ENCODE measurements at places on chromosomes 2 and 18.

DNA sequence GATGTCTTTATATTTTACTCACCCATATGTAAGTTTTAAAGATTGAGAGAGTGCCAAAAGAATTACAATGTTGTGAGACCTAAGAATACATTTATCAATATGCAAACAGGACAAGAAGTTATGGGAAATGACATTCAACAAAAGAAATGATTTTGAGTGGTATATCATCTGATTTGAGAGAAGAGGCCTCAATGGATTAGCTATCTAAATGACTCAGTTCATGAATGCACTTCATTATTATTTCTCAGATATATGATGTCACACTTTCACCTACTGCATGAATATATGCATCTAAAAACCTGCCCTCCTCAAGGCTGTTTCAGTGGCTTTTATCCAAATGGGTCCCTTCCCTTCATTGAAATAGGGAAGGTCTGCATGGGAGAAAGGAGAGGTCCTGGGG lies 128.3 kb upstream of the LYPD1 start:
- no peak for DNase-seq

DNA sequence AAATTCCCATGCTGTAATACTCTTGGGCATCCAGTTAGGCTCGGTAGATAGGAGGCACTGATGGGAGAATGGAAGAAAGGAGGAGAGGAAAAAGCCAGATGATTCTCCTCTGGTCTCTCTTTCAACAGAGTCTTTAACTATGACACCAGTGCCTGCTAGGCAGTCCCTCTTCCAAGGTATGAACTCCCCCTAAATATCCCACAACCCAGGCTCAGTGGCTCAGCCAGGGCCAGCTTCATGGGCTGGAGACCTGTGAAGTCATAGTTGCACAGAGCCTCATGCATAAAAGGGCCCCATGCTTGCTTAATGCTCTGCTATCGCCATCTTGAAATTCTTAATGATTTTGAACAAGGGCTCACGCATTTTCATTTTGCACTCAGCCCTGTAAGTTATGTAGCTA lies 869.2 kb upstream of the GCFC2 start:
- DNase-seq = no peak

DNA sequence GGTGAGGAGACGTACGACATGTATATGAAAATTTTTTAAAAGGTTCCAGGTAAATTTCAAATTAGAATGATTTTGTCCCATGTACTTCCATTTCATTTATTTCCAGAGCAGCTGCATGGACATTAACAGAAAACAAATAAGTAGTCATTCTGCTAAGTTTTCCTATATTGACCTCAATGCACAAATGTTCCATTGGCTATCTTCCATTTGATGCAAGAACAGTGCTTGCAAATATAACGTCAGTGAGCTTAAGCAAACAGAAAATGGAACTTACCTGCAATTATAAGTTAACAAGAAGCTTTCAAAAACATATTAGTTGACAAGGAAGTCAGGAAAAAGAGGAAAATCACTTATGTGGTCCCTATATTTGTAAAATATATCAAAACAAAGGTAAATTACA lies 16.6 kb downstream of the PAIP2B start:
- no peak for DNase-seq

DNA sequence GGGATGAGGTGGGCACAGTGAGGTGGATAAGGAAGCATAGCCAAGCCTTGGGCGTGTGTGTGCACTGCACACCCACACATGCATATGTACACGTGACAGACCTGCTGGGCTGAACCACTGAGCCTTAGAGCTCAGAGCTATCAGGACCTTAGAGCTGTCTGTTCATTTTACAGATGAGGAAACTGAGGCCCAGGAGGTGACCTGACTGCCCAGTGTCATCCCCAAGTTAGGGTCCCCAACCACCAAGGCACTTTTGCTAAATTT lies 8.2 kb upstream of the SNED1 start:
- no peak for DNase-seq

GRCh38 chr2:28334527-28334894 lies 58.1 kb upstream of the FOSL2 start:
- DNase-seq = no peak

DNA sequence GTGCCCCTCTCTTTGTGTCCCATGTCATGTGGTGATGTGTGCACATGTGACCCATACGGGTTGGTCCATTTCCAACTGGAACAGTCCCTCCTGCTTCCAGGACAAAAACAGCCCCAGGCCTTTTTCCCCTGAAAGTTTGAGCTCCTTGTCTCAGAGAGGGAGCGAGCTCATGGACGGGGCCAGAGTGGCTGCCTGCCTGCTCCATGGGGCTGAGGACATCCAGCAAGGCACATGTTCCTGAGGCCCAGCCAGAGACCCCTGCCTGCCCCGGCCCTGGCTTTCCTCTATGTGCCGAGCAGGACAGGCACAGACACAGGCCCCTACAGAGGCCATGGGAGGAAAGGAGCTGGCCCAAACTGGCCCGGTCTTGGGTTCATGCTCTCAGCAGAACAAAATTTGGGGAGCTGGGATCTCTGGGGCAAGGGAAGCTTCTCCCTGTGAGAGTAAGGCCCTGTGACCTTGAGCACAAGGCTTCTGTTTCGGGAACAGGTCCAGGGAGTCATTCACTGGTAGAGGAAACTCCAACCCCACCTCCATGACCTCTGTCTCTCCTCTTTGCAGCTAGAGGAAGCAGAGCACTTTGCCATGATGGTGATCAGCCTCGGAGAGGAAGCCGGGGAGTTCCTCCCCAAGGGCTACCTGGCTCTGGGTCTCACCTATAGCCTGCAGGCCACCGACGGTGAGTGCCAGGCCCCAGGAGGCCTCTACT lies 105.8 kb upstream of the MCFD2 start:
- no peak for DNase-seq

GRCh38 chr2:179862898-179863458 lies 1.6 kb upstream of the ZNF385B start:
- no peak for DNase-seq

All from activated CD4-positive, alpha-beta T cell treated with anti-CD3 and anti-CD28 coated beads, Interleukin-2, Interleukin-6, amounts not matched to agents 100 ng/mL and 50 ng/mL, durations not matched to agents 16 hours and 8 hours (primary cell).